Muscle of back (tissue), 13 donors: ENCODE measurements at places on chromosomes 2 and 18.

GRCh38 chr2:136962105-136962725 lies 196.9 kb downstream of the THSD7B start:
- no peak for DNase-seq

- DNase-seq = no peak
Measured at GRCh38 chr2:177340158-177340557, 52.4 kb upstream of the AGPS start.

DNA sequence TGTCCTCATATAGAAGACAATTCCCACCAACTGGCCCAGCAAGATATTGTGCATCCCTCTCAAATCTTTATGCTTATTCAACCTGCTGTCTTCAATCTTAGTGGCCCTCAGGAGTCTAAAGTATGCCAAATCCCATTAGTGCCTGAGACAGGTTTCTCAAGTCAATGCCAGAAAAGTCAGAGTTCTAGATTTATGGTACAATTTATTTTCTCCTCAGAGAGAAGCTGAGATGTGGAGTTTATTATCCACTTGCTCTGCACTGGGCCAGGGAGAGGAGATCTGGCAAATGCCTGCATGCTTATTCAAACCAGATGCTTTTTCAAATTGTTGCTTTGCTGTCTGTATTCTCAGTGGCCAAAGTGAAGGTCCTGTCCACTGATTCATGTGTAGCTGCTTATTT lies 825.2 kb downstream of the METTL4 start:
- no peak for DNase-seq

DNA sequence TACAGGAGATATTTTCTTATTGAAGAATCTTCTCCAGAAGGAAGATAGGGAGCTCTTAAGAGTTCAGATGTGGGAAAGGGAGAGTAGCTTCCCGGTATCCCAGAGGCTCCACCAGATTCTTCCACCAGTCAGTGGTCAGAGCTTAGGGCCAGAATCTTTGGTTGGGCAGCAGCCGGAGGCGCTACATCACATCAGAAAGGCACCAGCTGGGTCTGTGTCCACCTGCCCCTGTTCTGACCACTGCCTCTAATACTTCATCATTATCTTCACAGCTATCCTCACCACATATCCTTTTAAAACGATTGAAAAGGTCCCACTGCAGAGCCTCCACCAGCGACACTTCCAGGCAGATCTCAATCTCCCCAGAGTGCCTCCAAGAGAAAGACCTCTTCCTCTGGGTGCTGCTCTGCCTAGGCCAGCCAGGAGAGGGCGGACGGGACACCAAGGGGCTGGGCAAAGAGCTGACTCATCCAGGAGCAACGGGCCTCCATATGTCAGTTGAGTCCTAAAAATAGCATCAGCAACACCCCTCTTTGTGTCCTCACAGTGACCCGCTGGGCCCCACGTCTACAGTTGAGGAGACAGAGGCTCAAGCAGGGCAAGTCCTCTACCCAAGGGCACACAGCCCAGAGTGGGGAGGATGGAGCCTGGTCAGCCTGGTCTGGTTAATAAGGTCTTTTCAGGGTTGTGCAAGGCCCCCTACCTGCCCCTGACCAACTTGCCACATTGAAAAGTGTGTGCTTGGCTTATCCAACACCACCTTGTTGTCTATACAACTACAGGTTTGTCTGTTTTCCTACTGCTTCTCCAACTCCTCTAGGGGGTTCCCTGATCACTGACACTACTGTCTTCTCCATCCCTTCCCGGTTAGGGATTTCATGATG lies 81.2 kb downstream of the ADD2 start:
- DNase-seq = peak; percentile 34

- DNase-seq = no peak
Measured at GRCh38 chr2:122651236-122651635, 895.8 kb downstream of the TSN start.

DNA sequence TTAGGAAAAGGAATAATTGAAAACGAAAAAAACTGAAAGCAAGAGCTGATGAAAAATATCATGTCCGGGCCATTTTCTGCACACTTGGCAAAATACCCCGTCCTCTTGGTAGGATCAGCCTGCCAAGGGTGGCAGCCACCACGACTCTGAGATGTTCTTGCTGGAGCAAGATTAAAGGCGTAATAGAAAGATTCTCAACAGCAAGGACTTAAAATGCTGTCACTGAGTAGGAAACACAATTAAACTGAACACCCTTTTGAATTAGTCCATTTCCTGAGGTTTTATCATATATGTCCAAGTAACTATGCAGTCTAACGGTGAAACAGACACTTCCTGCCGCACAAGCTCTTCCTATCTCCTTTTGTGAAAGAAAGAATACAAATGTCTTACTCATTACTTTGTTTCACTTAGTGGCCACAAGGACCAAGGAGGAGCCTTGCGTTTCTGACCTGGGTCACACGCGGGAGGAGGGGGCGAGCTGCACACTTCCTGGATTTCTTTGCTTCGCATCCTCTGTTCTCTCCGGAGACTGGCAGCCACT lies 222.7 kb downstream of the PIEZO2 start:
- no peak for DNase-seq
